ENCODE measurements at places on chromosomes 2 and 18. TPM values are rescaled to one million over a fixed set of nuclear protein-coding genes. Genes with fewer than 3 reads are reported as not detected.

DYNAP gene
- not detected for total RNA-seq

BMP10 gene
- not detected for total RNA-seq

YES1 gene
- total RNA-seq = not detected

PFN4 gene
- 2.1 TPM for total RNA-seq

KIF5C gene
- total RNA-seq = 8.3 TPM

PJVK gene
- total RNA-seq = 8.9 TPM

GNAL gene
- not detected for total RNA-seq

AFF3 gene
- 99.7 TPM for total RNA-seq

SERPINB13 gene
- not detected for total RNA-seq

CD8B2 gene
- total RNA-seq = not detected

PROM2 gene
- total RNA-seq = 0.07 TPM

DLX1 gene
- 1.0 TPM for total RNA-seq

GPR45 gene
- total RNA-seq = not detected

UCN gene
- total RNA-seq = 2.5 TPM
